ENCODE measurements at places on chromosomes 4 and X.

- H3K4me3 ChIP-seq = no peak overlapping the region
- no peak overlapping the region for H3K27ac ChIP-seq
- no peaks in the 10 kb centered on the region for H3K4me1 ChIP-seq
- H3K27me3 ChIP-seq = no peaks in the 10 kb centered on the region
- DNase-seq = no peak
Measured at GRCh38 chr4:3239998-3240920, 8.7 kb upstream of the MSANTD1 start.

- no peak overlapping the region for H3K27ac ChIP-seq
- DNase-seq = no peak
- H3K36me3 ChIP-seq = no peaks in the 10 kb centered on the region
Measured at GRCh38 chrX:38651625-38652601, 90.6 kb downstream of the TSPAN7 start.

- no peak overlapping the region for H3K27ac ChIP-seq
- H3K4me3 ChIP-seq = no peak overlapping the region
- no peaks in the 10 kb centered on the region for H3K36me3 ChIP-seq
- DNase-seq = no peak
- no peaks in the 10 kb centered on the region for H3K4me1 ChIP-seq
Measured at GRCh38 chr4:54495641-54496040, 162.1 kb upstream of the KIT start.

GRCh38 chr4:85391589-85392410 is 83.2 kb upstream of the ARHGAP24 start:
- no peak overlapping the region for H3K27ac ChIP-seq
- H3K36me3 ChIP-seq = no peaks in the 10 kb centered on the region
- no peaks in the 10 kb centered on the region for H3K4me1 ChIP-seq
- no peaks in the 10 kb centered on the region for H3K27me3 ChIP-seq
- DNase-seq = no peak

DNA sequence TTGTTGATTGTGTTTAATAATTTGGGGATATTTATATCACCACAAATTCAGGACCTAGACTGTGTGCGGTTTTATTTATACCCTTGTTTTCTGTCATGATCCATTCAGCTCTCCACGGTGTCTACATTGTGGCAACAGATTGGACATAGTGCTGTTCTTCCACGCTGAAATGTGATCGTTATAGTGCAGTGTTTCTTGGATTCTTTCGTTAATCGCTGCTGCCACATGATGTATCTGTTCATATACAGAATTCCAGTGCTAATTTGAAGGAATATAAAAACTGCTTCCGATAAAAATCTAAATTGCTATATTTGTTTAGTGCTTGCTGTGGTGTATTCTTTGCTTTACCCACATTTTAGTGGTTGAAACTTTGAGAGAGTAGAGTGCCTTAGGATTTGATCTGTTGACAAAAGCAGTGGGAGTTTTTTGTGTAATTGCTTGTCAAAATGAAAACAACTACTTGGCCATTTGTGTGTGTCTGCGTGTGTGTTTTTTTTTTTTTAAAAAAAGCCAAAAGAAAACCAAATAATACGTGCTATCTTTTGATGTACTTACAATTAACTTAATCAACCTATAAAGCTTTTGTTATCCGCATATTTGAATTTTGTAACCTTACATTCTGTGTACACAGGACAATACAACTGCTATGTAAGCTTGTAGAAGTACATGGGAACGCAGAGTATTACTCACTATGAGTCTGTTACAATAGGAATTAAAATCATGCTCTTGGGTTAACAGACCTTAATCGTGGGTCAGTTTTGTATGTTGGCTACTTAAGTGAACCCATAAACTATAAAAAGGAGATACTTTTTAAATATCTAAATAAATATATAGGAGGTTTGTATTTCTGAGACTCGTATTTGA is 353.3 kb downstream of the ARHGAP24 start:
- H3K4me3 ChIP-seq = peak overlapping the region; percentile 45
- DNase-seq = no peak
- H3K27ac ChIP-seq = peak overlapping the region; percentile 66
- peaks cover 10% of the 10 kb centered on the region for H3K4me1 ChIP-seq
